GM19239 (cell line): ENCODE measurements at places on chromosomes 6 and 20.

GRCh38 chr6:48075181-48075580 lies 35.8 kb downstream of the PTCHD4 start:
- no peak for DNase-seq

GRCh38 chr20:6868861-6869260 lies 101.4 kb downstream of the BMP2 start:
- DNase-seq = no peak

DNA sequence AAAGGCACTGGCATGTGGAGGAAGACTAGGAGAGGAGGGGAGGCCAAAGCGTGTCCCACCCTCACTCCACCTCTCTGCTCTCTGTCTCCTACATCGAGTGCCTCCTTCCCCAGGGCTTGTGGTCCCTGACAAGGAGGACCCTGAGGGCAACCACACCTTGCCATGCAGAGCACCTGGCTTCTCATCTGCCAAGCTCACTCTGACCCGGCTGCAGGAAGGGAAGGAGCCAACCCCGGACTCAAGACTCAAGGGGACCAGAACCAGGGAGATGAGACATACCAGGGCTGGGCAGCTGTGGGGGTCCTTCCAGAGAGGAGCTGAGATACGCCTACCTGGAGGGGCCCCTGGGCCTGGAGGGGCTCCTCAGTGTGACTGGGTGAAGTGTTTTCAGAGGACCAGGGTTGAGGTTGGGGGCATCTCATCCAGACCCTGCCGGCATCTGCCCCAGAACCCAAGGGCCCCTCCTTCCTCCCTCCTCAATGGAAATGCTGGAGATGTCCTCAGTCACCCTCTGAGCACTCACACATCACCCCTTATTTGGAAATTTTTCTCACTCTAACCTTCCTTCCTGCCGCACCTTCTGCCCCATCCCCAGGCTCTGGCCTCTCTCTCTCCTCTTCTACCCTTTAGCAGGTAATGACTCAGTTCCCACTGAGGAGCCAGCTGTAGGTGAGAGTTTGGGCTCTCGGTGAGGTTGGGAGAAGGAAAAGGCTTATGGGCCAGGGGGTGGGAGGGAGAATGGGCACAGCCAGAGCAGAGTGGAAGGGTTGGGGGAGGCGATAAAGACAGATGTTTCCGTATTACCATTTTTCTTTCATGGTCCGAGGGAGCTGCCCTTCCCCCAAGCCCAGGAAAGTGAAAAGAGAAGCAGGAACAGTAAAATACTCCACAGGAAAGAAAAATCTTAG lies 32.0 kb upstream of the POU5F1 start:
- no peak for DNase-seq

DNA sequence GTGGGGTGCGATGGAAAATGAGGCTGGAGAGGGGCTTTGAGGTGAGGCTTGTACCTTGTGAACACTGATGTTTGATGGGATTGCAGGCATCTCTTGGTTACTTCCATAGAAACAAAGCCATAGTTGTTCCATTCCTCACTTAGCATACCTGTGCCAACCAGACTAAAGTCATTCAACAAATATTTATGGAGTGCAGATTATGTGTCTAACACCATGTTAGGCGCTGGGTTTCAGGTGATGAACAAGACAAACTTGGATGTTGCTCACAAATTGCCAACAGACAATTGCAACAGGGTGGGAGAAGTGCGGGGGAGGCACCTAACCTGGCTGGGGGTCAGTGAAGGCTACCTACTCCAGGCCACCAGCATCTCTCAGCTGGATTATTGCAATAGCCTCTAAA lies 1.5 kb downstream of the TTPAL start:
- DNase-seq = no peak

DNA sequence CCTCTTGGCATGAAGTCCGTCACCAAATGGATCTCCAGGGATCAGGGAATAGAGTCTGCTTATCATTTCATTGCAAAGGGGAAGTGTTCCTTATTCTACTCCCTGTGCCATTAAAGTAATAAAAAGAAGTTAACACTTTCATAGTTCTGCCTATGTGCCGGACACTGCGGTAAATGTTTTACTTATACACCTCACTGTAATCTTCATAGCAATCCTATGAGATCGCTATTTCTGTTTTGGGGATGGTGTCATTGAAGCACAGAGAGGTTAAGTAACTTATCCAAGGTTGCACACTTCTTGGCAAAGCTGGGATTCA lies 177.7 kb downstream of the TSHZ2 start:
- no peak for DNase-seq

DNA sequence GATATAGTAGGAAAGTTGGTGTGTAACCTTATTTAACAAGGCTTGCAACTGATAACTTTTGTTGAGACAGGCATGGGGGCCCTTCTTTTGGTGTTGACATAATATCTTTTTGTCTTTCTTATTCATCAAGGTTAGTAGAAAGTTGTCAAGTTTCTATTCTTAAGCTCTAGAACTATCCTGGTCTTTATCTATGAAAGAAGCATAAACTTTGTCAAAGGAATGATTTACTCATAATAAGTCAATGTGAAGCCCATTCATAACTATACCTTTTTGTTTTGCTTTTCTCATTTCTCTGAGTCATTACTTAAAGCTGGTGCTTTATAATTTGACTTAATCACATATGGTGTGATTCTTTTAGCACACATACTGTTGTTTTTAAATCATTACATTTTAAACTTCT lies 312.4 kb downstream of the UTRN start:
- DNase-seq = no peak

DNA sequence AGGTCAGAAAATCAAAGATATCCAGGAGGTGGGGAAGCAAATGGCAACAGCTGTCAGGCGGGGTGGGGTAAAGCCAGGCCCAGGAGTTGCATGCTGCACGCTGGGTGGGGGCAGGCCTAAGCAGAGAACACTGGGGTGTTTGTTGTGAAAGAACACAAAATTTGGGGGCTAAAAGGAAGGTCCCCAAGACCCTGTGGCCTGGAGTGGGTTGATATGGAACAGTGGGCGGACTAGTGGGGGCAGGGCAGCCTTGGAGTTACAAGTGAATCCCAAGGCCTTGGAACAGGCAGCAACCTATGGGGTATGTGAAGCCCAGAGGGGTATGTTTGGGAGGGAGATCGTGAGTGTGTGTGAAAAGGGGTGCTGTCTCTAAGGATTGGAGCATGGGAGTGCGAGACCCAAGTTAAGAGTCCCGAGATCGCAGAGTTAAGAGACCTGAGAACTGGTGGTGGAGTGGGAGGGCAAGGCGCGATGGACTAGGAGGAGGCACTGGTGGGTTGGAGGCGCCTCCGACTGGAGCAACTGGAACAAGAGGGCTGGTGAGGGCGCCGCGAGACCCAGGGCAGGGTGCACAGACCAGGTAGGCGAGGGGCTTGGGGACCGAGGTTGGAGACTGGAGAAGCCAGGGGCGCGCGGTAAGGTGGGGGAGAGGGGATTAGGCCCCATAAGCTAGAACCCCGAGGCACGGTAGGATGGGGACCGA lies 658 bp downstream of the CUL7 start:
- DNase-seq = no peak

GRCh38 chr6:150880336-150880735 lies 14.8 kb downstream of the MTHFD1L start:
- DNase-seq = no peak

- no peak for DNase-seq
These were observed 6.4 kb downstream of the PLTP start for GRCh38 chr20:45905505-45906079.

DNA sequence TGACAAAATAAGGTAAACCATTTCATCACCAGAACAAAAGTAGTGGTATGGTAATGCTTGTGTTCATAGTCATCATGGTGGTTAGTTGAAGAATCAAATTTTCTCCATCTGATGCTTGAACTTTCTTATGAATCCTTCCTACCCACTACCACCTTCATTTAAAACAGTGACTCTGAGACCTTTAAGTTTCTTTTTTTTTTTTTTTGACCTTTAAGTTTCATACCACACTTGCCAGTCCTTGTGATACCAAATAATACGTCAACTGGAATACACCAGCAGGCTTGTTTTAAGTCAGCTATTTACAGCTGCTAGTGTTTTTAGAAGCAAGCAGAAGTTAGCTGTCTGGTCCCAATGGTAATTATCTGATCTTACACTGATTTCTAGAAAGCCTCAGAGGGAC lies 413.4 kb upstream of the SOX4 start:
- DNase-seq = no peak
